IMR-90 (cell line): ENCODE measurements at places on chromosomes 11 and 22.

GRCh38 chr11:34501500-34501899 is 12.1 kb downstream of the ELF5 start:
- DNase-seq, result peak; percentile 89

- peak; percentile 36 for DNase-seq
Observed at GRCh38 chr22:37559901-37560607, at the start of gene CDC42EP1. Gene CDC42EP1, plus strand, starts transcription at chr22:37560480. Its CDS starts 5,870 bp downstream, at chr22:37566350.

GRCh38 chr11:91005458-91005857 is 782.6 kb upstream of the CHORDC1 start:
- DNase-seq, result no peak

DNA sequence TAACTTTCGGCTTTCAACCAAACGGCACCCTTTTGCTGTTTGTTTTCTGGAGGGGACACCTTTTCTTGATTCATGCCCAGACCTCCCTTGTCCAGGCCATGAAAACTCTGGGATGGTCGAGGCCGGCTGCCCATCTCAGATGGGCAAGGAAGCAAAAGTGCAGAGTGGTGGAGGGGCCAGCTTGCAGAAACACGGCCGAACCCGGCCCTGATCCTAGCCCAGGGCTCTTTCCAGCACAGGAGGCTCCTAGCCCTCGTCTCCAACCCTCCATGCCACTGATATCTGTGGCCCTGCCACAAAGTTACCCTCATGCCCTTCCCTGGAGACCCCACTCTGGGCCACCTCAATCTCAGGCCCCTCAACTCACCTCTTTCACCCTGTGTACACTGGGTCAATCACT is 18.9 kb upstream of the SLC22A12 start:
- DNase-seq, result no peak

DNA sequence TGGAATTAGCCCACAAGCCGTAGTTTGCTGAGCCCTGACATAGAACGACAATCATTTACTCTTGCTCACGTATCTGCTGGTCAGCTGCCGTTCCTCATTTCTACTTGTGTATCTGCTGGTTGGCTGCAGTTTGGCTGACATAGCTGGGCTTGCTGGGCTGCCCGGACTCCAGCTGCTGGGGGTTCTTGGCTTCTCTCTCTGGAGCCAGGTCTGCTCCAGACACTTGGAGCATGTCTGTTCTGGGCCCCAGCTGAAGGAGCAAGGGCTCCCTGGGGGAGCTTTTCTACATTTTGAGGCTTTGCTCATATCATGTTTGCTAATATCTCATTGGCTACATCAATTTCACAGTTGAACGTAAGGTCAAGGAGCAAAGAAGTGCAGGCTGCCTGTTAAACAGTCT is 47.3 kb downstream of the PRDM11 start:
- DNase-seq, result no peak

DNA sequence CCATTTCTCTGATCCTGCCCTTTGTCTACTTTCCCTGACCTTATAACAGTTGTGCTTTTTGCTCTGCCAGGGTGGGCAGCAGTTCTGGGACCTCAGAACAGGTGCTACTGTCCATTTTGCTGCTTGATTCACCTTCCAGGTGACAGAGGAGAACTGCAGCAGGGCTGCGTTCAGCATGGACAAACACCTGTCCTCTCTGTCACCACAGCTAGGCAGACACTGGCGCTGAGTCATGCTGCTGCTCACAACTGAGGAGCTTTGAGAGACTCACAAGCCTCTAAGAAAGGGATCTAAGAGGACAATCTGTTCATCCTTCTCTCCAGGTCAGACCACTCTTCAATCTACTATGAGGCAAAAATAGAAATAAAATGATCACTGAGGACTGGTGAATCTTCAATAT is 1144.5 kb upstream of the CCDC90B start:
- DNase-seq, result no peak

GRCh38 chr11:86161837-86162236 is 82.7 kb upstream of the EED start:
- no peak for DNase-seq

- DNase-seq, result no peak
Observed at GRCh38 chr11:65135633-65136145, 1.4 kb upstream of the SYVN1 start.
